ENCODE measurements at places on chromosomes 12 and 14.

- DNase-seq: no peak
Observed at GRCh38 chr12:121578230-121579189, 2.3 kb downstream of the KDM2B start.

GRCh38 chr12:92134638-92135274 is 10.9 kb downstream of the BTG1 start:
- DNase-seq: no peak

- DNase-seq: no peak
Observed at GRCh38 chr12:9134981-9135628, 19.4 kb upstream of the A2M start.

DNA sequence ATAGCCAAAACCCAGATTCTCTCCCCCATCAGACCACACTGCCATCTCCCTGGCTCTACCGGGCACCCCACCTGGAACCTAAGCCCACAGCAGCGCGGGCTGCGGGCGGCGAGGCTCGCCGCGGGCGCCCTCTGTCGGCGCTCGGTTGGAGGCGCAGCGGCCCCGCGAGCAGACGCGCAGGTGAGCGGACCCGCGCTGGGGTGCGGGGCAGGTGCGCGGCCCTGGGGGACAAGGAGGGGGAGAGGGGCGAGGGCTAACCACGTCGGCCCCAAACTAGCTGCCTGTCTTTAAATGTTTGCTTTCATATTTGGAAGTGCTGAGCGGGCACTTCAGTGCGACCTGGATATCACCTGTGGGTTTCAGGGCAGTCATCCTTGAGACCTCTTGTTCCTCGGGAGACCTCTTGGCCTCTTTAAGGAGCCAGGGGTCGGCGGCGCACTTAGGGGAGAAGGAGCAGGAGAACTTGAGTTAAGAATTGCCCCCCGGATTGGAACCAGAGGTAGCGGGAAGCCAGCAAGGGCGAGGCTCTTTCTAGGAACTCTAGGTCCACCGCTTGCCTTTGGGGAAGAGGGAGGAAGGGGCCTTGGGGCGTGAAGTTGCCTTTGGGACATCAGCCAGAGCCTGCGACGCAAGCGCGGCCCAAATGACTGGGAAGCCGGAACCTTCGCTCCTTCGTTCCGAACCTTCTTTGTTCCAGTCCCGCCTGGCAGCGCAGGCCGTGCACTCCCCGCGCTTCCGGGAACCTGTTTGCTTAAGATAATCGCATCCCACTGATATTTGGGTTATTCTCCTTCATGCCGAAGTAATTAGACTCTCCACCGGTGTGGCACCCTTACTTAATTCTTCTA is 78.7 kb downstream of the NEDD1 start:
- DNase-seq: peak; percentile 43

DNA sequence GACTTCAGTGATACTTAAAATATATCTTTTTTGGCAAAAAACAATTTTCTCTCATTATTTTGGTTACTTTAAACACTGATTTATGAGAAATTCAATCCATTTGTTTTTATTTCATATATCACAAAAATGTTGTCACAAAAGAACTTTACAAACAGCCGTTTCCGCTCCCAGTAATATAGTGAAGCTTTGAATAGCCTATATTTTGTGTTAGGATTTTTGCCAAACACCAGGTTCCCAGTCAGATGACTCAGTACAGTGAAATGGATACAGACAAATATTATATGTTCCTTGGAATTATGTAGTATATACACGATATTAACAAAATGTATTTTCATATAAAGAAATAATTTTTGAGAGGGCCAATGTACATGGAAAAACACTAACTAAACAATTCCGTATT is 411.1 kb downstream of the CCER1 start:
- DNase-seq: no peak

GRCh38 chr12:105171691-105172436 is 64.1 kb downstream of the APPL2 start:
- no peak for DNase-seq

- no peak for DNase-seq
Observed at GRCh38 chr14:52266782-52267181, 716 bp upstream of the PTGDR start.

DNA sequence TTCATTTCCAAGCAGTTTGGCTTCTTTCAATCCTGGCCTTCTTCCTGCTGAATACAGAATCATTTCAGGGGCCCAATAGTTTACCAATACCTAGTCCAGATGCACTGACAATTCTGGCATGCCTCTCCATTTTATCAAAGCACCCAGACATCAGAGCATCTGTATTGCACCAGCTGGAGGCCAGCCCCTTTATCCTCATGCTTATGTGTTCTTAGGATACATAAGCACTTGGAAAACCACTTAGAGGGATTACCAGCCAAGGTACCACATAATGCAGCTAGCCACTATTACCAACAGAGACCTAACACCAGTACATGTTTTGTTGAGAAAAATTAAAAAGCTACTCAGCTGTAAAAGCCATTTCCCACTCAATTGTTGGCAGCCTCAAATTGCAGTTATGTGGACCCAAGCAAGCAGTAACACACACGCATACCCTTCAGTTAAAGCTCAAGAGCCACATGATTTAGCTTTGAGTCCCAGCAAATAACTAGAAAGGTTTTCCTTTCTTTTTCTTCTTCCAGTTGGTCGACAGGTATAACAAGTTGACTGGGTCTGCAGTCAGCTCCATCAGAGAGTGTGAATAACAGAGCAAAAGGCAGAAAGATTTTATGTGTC is 263.8 kb downstream of the DIO2 start:
- DNase-seq: no peak

- DNase-seq: no peak
Observed at GRCh38 chr12:27367078-27367477, 34.4 kb downstream of the BMAL2 start.

DNA sequence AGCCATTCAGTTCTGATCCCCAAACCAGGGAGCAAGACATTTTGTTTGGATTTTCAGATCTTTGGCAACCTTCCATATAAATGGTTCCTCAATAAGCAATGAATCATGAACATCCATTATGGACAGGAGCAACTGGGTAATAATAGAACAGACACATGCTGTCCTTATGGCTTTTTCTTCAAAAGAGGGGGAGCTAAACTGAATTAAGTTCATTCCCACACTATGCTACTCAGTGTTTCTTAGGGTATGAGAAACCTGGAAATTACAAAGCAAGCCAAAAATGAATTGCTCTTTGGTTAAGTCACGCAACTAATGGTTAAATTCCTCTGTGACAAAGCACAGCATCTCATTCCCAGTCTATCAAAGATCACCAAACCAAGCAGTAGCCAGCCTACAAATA is 51.0 kb downstream of the PTGER2 start:
- no peak for DNase-seq

GRCh38 chr12:18689771-18690170 is 48.0 kb downstream of the PLCZ1 start:
- DNase-seq: no peak

DNA sequence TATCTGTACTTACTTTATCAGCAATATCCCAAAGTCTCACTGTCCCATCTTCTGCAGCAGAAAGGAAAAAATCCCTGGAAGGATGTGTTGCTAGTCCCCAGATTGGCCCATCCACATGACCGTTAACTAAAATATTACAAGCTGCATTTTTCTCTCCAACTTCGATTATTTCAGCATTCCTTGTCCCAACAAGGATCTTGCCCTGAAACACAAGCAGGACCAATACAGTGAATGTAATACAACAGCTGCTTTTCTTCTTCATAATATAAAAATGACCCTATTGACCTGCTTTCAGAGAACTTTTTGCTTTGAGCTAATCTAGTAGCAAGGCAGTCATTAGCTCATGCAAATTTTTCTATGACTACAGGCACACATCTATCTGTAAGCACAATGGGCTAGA is 58.3 kb downstream of the ZC3H14 start:
- no peak for DNase-seq

GRCh38 chr12:89155826-89156225 is 196.5 kb downstream of the DUSP6 start:
- DNase-seq: no peak

- DNase-seq: no peak
Observed at GRCh38 chr14:76964695-76965094, 63.8 kb downstream of the IRF2BPL start.

- DNase-seq: no peak
Observed at GRCh38 chr12:89475203-89475990, 49.2 kb downstream of the GALNT4 start.

- DNase-seq: peak; percentile 91
Observed at GRCh38 chr14:99574099-99574880, 29.7 kb downstream of the CCDC85C start.

GRCh38 chr12:116955382-116956021 is 44.8 kb downstream of the FBXW8 start:
- peak; percentile 73 for DNase-seq

DNA sequence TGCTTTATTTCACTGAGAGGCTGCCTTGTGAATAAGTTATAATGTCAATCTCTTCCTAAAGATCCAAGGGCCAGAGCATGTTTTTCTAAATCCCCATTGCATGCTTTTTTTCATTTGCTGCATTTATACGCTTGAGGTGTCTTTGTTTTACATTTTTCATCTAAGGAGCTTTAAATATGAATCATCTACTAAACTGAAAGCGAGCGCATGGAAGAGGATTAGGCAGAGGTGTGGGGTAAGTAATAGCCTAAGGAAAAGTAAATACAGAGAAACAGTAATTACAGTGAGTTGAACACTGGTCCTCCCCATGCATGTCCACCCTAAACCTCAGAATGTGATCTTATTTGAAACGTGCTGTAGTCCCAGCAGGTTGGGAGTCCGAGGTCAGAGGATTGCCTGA is 76.4 kb upstream of the METAP2 start:
- DNase-seq: no peak

DNA sequence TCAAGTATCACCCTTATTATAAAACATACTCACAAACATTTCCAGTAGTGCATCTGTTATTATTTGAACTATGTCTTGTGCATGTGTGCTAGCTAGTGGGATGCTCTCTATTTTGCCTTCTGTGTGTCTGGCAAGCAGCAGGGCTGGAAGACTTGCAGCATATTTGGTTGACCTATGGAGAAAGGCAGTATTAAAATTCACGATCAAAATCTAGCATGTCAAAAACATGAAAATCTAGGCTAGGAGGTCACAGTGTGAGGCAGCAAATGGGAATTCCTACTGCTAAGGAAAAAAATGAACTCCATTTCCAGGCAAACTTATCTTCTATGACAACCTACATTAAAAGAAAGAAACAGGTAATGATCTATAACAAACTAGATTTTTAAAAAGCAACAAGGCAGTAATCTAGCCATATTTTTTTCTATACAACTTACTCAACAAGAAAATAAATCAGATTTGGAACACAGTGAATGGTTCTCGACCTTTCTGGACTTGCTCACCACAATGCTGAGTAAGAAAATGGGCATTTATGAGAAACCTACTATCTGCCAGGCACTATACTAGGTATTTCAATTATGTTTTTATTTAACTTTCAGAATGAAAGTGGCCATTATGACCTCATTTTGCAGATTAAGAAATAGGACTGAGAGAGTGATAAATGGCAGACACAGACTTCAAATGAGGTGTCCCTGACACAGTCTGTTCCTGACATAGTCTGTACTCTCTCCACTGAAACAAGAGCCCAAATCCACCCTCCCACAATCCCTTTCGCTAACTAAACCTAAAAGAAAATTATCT is 96.8 kb downstream of the TXNDC16 start:
- DNase-seq: peak; percentile 15

GRCh38 chr14:72182708-72183432 is 250.6 kb downstream of the RGS6 start:
- DNase-seq: no peak

- no peak for DNase-seq
Observed at GRCh38 chr12:30764251-30764650, 9.5 kb upstream of the CAPRIN2 start.

GRCh38 chr14:94970941-94971730 is 186.2 kb downstream of the DICER1 start:
- DNase-seq: no peak

DNA sequence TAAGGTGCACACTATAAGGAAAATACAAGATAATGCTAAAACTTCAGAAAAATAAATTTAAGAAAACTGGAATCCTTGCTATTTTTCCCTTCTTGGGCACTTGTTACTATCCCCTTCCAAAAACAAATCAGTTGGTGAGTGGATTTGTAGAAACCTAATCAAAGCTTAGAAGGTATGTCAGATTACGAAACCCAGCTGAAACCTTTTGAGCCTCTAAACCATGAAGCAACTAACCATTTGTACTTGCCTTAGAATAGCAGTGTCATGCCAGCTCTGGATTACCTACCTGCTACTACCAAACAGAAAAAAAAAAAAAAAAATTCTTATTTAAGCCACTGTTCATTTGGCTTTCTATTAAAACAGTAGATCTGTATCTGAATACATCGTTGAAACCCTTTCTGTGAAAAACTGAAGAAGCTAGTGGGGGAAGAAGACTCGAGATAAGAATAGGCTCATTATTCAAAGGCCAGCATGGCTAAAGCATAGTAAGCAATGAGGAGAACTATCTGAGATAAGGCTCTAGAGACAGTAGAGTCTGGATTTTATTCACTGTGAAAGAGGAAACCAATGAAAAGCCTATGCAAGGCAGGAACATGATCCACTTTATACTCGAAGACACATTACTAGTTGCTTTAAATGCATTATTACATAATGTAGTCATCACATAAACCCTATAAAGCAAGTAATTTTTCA is 30.2 kb downstream of the OSBPL8 start:
- no peak for DNase-seq

- no peak for DNase-seq
Observed at GRCh38 chr12:90235642-90236041, 527.0 kb upstream of the ATP2B1 start.

- no peak for DNase-seq
Observed at GRCh38 chr12:47766502-47767215, 6.4 kb upstream of the SLC48A1 start.

DNA sequence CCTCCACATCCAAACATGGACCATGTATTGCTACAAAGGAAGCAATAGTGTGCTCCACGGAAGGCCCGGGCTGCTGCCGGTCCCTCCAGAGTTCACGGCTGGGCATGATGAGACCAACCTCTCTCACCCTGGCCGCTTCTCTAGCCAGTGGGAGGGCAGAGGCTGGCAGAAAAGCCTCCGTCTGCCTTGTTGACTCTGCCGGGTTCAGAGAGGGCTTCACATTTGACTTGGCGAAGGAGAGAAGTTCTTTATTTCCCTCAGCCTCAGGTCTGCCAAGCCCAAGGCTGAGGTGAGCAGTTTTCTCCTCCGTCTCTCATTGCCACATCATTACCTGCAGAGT is 230.0 kb downstream of the ZFP36L1 start:
- DNase-seq: no peak

DNA sequence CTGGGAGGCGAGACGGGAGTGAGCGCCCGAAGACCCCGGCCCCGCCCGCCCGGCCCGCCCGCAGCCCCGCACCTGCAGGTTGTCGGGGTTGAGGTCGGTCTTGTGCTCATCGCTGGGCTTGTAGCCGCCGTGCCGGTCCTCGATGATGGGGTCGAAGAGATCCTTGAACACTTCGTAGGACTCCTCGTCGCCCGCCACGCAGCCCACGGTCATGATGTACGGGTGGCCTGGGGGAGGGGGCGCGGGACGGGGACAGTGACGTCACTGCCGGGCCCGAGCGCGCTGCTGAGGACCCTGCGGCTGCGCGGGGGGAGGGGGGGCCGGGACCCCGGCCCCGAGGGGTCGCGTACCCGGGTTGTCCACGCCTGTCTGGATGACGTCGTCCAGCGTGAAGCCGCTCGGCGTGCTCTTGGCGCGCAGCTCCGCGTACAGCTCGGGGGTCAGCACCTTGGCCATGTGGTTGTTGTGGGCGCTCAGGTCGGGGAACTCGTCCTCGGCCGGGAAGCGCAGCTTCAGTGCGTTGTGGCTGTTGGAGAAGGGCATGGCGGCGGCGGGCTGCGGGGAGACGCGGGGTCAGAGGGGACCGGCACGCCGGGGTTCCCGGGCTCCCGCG is 573 bp downstream of the CKB start:
- no peak for DNase-seq

Data from kidney glomerular epithelial cell (primary cell).